ENCODE measurements at places on chromosomes 6 and 20. TPM values are rescaled to one million over a fixed set of nuclear protein-coding genes. Genes with fewer than 3 reads are reported as not detected.

The CST9L gene
- total RNA-seq, result not detected

GRCh38 chr6:98454809-98455322 lies 379.5 kb upstream of the POU3F2 start:
- H3K27me3 ChIP-seq, result peaks cover 3% of the 10 kb centered on the region
- no peak for DNase-seq

GRCh38 chr6:116438590-116439448 lies 22.4 kb upstream of the CALHM6 start:
- peaks cover 44% of the 10 kb centered on the region for H3K36me3 ChIP-seq
- no peak for DNase-seq
- peak overlapping the region; percentile 42 for H3K27ac ChIP-seq
- peaks cover 2% of the 10 kb centered on the region for H3K4me1 ChIP-seq

GRCh38 chr6:2215342-2215741 lies 30.1 kb downstream of the GMDS start:
- H3K36me3 ChIP-seq, result no peaks in the 10 kb centered on the region
- no peaks in the 10 kb centered on the region for H3K4me1 ChIP-seq
- no peak overlapping the region for H3K27ac ChIP-seq
- H3K4me3 ChIP-seq, result no peak overlapping the region
- DNase-seq, result no peak

DNA sequence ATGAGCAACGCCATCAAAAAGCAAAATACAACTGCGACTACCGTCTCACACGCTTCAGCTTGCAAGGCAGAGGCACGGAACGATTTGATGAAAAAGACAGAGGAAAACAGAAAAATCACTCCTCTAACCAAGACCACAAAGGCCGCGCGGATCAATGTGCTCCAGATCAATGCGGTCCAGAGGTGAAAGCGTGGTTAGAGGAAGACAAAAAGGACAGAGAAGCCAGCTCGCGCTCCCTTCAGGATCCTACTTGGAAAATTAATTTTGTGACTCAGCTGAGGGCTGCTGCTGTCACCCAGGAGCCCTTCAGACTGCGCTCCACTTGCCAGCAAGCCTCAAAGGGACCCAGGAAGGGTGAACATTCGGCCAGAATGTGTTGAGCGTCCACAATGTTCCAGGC lies 140.2 kb upstream of the RPS6KA2 start:
- H3K4me3 ChIP-seq, result no peak overlapping the region
- no peaks in the 10 kb centered on the region for H3K36me3 ChIP-seq
- H3K27me3 ChIP-seq, result peaks cover 50% of the 10 kb centered on the region
- H3K27ac ChIP-seq, result no peak overlapping the region

The CHMP4B gene
- total RNA-seq, result 95.2 TPM

The GHRH gene
- total RNA-seq, result not detected

DNA sequence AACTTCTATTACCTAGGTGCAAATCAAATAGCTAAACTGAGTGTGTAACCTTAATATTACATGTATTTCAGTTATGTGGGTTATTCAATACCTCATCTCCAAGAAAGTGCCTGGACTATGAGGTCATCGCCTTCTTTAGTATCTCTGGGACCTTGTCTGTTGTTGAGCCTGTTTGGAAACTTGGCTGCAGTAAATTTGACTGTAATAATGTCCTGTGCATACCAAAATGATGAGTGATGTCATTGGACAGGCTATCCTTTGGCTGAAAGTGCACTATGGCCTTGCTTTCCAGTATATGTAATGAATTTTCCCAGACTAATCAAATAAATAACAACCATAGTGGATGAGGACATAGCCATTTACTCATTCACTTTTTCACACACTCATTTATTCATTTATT lies 455.1 kb downstream of the ADGRB3 start:
- DNase-seq, result no peak
- no peaks in the 10 kb centered on the region for H3K4me1 ChIP-seq
- no peak overlapping the region for H3K27ac ChIP-seq
- H3K36me3 ChIP-seq, result no peaks in the 10 kb centered on the region
- H3K27me3 ChIP-seq, result peaks cover 50% of the 10 kb centered on the region

GRCh38 chr6:113690281-113691259 lies 166.6 kb upstream of the MARCKS start:
- H3K27me3 ChIP-seq, result no peaks in the 10 kb centered on the region
- no peak overlapping the region for H3K27ac ChIP-seq
- H3K36me3 ChIP-seq, result no peaks in the 10 kb centered on the region
- no peak overlapping the region for H3K4me3 ChIP-seq
- H3K4me1 ChIP-seq, result peaks cover 29% of the 10 kb centered on the region
